ENCODE measurements at places on chromosomes 6 and 20.

GRCh38 chr6:105985098-105985815 lies 100.9 kb upstream of the PRDM1 start:
- ATAC-seq = no peak

GRCh38 chr6:37517411-37517812 lies 17.7 kb upstream of the CCDC167 start:
- peak; percentile 58 for ATAC-seq

DNA sequence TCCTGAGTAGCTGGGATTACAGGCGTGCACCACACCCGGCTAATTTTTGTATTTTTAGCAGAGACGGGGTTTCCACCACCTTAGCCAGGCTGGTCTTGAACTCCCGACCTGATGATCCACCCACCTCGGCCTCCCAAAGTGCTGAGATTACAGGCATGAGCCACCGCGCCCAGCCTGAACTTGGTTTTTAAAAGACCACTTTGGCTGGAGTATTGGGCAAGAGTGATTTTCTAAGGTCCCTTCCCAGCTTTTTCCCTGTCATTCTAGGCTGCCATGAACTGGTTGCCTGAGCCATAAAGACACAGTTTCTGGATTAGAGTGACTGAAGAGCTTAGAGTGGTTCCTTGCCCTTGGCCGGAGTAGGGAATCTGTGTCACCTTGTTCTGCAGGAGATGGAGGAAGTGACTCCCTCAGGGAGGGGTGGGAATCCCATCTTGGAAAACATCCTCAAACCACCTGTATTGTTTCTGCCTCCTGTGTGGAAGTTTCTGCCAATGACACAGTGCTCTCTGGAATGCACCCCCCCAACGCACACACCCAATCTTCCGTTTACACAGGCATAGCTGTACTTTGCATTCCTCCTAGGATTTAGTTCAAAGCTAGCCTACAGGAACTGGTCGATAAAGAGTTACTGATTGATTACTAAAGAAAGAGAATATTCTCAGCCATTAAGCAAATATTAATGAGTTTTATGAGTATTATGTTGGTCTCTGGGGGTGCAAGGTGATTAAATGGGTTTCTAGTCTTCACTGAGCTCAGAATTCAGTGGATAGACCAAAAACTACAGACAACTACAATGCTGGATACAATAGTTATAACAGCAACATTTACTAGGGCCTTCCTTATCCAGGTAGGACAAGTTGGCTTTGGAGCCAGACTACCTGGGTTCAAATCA lies 18.2 kb downstream of the BCL2L1 start:
- ATAC-seq = no peak

DNA sequence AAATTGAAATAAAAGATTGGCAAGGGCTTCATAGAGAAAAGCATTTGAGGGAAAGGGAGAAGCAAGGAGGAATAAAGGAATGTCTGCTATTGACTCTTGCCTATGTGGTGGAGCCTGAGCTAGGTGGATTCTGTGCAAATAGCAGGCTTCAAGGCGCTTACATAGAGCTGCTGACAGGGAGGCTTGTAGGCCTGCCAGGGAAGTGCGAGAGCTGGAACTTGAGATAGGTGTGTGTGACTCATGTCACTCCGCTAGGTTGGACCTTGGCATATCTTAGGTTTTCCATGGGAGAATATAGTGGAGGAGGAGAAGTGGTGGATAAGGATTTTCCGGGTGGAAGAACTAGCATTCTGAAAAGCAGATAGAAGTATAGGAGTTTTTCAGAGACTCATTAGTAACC lies 14.0 kb downstream of the SNRNP48 start:
- ATAC-seq = peak; percentile 17

DNA sequence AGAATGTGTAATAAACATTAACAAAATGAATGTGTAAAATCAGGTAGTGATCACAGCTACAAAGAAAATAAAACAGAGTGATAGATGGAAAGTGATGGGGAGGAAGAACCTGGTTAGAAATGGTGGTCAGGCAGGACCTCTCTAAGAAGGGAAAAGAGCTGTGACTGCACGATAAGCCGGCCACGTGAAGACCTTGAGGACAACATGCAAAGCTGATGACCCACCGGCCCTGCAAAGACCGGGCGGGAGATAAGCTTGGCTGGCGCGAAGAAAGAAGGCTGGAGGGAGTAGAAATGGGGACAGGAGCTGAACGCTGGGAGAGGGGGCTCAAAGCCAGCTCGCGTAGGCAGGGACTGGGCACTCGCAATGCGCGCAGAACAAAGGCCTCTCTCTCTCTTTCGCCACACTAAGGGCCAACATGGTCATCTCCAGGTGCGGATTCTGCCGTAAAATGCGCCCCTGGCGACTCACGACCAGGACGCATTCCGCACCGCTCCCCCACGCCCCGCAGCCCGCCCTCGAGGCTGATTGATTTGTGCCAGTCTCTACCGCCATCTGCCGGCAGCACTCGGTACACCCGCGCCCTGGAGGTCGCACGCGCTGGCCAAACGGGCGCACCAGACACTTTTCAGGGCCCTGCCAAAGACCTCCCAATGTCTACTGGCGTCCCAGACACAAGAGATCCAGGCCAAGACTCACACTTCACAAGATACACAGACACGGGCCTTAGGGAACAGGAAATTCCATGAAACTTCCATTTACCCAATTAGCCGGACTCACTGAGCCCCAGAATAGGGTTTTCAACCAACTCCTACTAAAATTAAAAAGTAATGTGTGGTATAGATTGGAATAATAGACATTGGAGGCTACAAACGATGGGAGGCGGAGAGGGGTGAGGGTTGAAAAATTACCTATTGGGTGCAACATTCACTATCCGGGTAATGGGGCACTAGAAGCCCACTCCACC lies 9.4 kb downstream of the DEFB132 start:
- peak; percentile 91 for ATAC-seq

- no peak for ATAC-seq
These were observed 38.6 kb upstream of the RNF8 start for GRCh38 chr6:37315157-37315515.

DNA sequence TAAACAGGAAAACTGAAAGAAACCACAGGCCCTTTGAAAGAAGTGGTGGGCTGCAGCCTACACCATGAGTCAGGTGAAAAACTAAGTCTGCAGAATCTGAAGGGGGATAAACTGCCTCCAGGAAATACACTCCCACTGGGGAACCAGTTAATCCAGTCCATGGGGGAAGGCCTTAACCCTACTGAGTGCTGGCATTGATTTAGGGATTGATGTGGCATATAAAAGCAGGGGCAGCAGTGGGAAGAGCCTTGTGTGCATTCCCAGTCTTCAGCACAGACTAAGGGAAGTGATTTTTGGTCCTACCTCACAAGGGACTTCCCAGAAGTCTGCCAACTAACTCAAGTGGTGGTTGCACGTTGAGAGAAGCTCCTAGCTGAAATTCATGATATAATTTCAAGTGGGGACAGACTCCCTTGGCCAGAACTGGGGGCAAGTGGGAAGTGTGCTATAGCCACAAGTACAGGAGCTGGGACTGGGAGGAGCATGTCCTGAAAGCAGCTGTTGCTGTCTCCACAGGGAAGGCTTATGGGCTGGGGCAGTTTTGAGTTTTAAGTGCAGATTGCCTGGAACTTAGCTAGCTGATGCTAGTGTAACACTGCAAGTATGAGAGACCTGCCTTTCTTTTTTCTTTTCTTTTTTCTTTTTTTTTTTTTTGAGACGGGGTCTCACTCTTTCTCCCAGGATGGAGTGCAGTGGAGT lies 31.2 kb downstream of the CITED2 start:
- ATAC-seq = peak; percentile 44

DNA sequence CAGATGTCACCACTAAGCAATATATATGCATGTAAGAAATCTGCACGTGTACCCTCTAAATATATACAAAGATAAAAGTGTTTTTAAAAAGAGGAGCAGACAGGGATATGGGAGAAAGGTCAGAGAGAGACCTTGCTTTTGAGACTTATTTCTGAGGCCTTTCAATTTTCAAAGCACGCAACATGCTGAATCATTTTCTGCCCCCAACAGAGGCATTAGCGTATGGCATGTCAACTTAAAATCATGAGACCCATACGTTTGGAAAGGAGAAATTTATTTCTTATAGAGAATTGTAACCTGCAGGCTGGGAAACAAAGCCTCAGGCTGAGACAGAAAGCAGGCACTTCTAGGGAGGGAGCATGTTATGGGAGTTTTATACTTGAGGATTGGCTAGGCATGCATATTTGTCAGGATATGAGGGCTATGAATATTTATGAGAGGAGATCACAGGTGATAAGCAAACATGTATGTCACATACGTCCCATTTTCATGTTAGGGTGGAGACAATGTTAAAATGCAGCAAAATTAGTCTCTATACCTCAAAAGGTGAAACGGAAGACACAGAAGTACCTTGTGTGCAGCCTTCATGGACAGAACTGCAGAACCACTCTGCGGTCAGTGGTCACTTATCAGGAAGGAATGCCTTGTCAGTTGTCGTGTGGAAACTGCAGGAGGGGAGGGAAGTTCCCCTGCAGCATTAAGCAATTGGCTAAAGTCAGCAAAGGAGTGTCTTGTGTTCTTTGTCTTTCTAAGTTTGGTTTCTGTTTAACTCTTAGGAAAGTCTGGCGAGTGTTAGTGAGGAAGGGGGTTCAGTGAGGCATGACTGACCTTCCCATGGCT lies 6.3 kb upstream of the GABRR2 start:
- no peak for ATAC-seq

- no peak for ATAC-seq
These were observed 38.7 kb downstream of the CDKAL1 start for GRCh38 chr6:20572940-20573339.

- peak; percentile 82 for ATAC-seq
These were observed 28.1 kb downstream of the TOX2 start for GRCh38 chr20:43942667-43943285.
